ENCODE measurements at places on chromosomes 4 and X.

GRCh38 chr4:40058854-40059253 is 2.2 kb downstream of the N4BP2 start:
- no peak for DNase-seq

DNA sequence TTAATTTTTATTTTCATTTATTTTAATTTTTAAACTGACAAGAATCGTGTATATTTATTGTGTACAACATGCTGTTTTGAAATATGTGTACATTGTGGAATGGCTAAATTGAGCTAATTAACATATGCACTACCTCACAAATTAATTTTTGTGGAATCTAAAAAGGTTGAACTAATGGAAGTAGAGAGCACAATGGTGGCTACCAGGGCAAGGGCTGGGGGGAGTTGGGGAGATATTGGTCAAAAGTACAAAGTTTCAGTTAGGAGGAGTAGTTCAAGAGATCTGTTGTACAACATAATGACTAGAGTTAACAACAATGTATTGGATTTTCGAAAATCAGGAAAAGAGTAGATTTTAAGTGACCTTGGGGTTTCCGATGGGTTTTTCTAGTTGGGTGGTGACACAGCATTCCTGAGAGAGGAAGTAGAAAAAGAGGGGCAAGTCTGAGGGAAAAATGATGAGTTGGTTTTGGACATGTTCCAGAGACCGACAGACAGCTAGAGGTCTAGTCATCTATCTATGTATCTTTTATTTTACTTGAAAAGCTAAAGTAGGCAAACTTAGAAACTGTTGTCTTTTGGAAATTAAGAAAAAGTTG is 23.2 kb downstream of the APOO start:
- DNase-seq = no peak

DNA sequence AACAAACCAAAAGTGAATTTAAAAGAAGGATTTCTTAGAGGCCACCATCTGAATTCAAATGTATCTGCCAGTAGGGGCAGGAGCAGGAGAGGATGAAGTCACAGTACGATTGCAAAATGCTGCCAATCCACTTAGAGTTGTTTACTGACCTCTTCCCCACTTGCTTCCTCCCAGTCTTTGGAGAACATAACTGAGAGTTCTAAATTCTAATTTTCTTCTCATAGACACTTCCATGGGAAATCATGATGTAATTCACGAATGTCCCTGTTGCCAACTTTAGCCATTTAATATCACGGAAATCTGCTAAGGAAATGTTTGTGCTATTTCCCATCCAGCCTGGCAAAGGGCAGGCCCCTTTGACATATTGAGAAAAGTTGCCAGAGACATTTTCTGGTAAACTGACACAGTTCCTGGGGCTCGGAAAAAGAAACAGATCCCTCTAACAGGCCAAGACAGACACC is 33.6 kb upstream of the NOCT start:
- DNase-seq = peak; percentile 72

DNA sequence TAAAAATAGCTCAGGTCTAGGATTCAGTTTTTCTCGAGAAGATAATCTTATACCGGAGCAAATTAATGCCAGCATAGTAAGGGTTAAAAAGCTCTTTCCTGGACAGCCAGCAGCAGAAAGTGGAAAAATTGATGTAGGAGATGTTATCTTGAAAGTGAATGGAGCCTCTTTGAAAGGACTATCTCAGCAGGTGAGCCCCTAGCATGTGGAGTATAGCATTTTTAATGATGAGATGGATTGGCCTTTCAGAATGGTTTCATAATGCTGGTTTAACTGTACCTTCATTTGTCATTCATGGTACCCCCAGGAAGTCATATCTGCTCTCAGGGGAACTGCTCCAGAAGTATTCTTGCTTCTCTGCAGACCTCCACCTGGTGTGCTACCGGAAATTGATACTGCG is 79.4 kb downstream of the SLC10A6 start:
- DNase-seq = no peak

- DNase-seq = no peak
Measured at GRCh38 chrX:66489339-66489738, 149.5 kb downstream of the EDA2R start.

- DNase-seq = no peak
Measured at GRCh38 chr4:141294306-141294705, 73.6 kb downstream of the ZNF330 start.

DNA sequence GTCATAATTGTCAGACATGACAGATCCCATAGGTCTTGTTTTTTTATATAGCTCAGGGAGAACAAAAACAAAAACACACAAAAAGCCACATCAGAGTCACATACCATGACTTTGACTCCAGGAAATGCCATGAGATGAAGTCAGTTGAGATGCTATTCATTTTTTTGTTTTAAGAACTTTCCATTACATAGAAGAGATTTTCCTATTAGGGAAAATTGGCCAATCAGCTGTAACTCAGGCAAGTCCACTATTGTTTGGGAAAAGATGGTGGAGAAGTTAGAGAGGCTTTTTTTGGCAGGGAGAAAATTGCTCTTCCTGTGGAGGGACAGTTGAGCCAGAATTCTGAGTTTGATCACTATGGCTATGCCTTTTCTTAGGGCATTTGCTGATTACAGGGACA is 72.6 kb downstream of the SMARCA5 start:
- no peak for DNase-seq

Measured in mesendoderm (in vitro differentiated cells).